Nucleus accumbens (tissue), 56 donors: ENCODE measurements at places on chromosomes 6 and 20.
A peak's percentile ranks its signal among the peaks of the same experiment; 100 is the strongest.

GRCh38 chr20:37523911-37524700, 3.1 kb downstream of the NNAT start:
- DNase-seq = no peak

- no peak for DNase-seq
Measured at GRCh38 chr6:3193102-3193849, 34.2 kb downstream of the TUBB2B start.

GRCh38 chr6:3777730-3778461, 26.4 kb upstream of the PXDC1 start:
- no peak for DNase-seq

- no peak for DNase-seq
Measured at GRCh38 chr6:39948199-39948791, 14.0 kb upstream of the MOCS1 start.

- no peak for DNase-seq
Measured at GRCh38 chr6:136024711-136025110, 173.2 kb downstream of the PDE7B start.

- DNase-seq = no peak
Measured at GRCh38 chr6:25041485-25042035, 105.8 kb upstream of the RIPOR2 start.

DNA sequence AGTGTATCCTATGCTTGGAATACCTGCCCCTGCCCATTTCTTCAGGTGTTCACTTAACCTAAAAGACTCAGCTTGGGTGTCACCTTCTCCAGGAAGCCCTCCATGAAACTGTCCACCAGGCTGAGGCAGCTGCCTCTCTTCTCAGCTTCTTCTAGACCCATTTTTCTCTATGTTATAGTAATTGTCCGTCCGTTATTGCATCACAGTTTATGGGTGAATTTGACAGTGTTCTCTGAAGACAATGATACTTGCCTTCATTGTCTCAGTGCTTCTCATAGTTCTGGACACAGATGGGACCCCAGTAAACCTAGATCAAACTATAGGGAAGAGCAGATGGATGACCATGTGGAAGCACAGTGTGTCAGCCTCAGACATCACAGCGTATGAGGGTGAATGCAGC, 238.0 kb upstream of the MOCS1 start:
- DNase-seq = no peak

DNA sequence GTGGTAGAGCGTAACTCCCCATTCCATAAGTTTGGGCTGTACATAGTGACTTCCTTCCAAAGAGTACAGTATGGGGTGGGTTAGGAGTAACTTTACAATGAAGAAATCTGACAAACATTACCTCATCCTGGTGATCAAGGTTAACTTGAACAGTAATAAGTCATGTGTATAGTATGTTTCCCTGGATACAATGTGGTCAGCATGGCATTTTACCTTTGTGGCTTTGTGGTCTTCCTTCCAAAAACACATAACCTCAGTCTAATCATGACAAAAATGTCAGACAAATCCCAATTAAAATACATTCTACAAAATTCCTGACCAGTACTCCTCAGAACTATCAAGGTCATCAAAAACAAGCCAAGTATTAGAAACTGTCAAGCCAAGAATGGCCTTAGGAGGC, 225.1 kb downstream of the UBE3D start:
- DNase-seq = no peak

DNA sequence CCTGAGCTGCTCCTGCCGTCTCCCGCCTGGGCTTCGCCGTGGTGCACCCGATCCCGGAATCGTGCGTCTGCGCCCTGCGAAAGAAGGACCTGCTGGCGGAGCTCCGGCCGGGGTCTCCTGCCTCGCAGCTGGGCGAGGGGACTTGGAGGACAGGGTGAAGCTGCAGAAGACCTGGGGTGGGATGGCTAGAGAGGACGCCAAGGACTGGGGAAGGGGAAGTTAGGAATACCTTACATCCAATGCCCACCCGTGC, 150.2 kb downstream of the PRL start:
- DNase-seq = no peak

DNA sequence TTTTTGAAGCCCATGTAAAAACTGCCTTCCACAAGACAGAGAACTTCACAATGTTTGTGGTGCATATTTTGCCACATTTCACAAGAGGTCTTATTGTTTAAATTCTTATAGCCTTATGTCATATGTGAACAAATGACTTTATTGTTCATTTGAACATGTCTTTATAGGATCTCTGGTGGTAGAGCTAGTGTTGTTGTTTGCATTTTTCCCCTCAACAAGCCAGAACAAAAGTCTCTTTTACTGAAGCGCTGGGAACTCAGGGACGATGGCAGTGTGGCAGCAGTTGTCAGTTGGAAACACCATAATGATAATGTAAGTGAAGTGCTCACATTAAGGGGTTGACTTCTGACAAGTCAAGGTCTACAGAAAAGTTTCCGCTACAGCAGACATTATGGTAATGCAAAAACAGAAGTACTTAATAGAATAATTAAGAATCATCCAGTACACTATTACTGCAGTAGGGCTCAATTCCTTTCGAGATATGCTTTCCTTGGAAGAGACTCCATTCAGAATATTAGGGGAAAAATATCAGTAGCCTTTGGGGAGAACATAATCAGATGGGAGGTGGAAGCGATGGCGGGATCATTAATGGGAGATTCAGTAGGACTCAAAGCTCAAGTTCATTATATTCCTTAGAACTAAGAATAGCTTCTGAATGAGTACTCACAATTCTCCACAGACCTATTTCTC, 180.0 kb downstream of the GJA10 start:
- DNase-seq = peak; percentile 14

DNA sequence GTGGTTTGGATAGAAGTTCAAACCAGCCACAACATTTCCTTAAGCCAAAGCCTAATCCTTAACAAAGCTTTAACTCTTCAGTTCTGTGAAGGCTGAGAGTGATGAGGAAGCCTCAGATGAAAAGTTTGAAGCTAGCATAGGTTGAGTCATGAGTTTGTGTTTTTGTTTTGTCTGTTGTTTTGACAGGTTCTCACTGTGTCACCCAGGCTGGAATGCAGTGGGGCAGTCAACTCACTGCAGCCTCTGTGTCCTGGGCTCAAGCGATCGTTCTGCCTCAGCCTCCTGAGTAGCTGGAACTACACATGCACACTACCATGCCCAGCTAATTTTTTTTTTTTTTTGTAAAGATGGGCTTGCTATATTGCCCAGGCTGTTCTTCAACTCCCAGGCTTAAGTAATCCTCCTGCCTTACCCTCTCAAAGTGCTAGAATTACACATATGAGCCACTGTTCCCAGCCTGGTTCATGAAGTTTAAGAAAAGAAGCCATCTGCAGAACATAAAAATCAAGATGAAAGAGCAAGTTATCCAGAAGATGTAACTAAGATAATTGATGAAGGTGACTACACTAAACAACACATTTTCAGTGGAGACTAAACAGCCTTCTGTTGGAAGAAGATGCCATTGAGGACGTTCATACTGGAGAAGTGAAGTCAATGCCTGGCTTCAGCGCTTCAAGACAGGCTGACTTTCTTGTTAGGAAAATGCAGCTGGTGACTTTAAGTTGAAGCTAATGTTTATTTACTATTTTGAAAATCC, 96.2 kb downstream of the SMAP1 start:
- DNase-seq = no peak

- no peak for DNase-seq
Measured at GRCh38 chr20:17648315-17648646, 33.8 kb downstream of the RRBP1 start.

DNA sequence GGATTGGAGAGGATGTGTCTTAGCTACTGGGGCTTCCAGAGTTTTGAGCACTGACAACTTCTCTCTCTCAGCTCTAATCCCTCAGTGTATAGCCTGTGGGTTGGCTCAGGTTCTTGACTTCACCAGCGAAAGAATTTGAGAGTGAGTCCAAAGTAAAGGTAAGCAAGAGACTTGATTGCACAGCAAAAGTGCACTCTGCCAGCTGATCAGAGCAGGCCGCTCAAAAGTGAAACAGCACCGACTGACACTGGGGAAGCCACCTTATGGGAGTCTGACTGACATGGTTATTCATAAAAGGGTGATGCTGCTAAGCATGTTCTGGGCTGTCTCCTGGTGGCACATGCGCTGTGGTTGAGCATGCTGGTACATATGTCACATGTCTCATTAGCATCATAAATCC, 389.5 kb downstream of the CBLN4 start:
- DNase-seq = no peak

- no peak for DNase-seq
Measured at GRCh38 chr6:91149246-91149955, 562.5 kb upstream of the MAP3K7 start.

- no peak for DNase-seq
Measured at GRCh38 chr20:47668313-47669151, 116.7 kb downstream of the SULF2 start.

GRCh38 chr6:142335415-142335814, 33.6 kb downstream of the ADGRG6 start:
- DNase-seq = no peak

DNA sequence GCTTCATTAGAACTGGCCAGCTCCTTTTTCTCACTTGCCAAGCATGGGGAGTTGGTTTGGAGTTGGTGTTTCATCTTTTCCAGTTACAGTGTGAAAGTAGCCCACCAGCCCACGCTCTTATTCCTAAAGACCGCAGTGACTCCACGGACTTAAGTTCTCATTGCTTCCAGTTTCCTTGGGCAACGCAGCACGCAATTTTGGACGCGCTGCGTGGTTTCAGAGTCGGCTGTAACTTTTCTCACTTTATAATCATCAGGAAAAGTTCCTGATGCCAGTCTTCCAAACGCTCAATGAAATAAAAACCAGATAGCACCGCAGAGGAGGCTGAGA, 381 bp upstream of the PEX7 start:
- DNase-seq = no peak

DNA sequence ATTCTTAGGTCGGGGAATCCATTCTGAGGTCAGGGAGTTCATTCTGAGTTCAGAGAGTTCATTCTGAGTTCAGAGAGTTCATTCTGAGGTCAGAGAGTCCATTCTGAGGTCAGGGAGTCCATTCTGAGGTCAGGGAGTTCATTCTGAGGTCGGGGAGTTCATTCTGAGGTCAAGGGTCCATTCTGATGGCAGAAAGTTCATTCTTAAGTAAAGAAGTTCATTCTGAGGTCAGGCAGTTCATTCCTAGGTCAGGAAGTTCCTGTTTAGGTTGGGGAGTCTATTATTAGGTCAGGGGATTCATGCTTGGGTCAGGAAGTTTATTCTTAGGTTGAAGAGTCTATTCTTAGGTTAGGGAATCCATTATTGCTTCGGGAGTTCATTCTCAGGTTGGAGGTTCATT, 16.5 kb upstream of the NXT1 start:
- DNase-seq = no peak

- DNase-seq = no peak
Measured at GRCh38 chr6:86477500-86478148, 459.7 kb upstream of the HTR1E start.

- no peak for DNase-seq
Measured at GRCh38 chr6:101847690-101848089, 454.2 kb downstream of the GRIK2 start.

DNA sequence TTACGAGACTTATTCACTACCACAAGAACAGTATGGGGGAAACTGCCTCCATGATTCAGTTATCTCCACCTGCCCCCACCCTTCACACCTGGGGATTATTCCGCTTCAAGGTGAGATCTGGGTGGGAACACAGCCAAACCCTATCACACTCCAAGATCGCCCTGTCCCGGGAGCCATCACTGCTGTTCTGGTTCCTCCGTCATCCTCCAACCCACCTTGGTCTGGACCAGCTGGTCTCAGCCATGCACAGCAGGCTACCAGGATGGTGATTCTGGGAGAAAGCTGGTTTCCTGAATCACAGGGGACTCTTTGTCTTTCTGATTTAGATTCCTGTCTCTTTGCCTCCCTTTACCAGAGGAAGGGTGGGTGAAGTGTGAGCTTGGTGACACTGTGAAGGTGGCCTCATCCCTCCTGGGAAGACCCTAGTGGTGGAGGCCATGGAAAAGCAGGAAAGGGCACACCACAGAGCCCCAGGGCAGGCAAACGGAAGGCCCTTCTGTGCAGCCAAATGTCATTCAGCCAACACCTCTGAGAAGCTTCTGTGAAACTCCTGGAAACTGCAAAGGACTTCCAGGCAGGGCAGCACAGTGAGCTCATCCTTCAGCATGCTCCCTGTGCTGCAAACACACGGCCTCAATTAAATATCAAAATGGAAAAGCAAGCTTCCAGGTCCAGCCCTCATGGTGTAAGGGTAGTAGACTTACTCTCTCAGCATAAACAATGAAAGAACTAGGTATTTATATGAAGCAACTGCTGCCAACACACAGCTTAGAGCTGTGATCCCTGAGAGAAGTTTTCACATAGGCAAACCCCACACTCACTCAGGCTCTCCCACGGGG, 169.8 kb downstream of the ANKRD60 start:
- DNase-seq = no peak

- DNase-seq = no peak
Measured at GRCh38 chr6:35488517-35488862, 8.4 kb downstream of the TEAD3 start.

DNA sequence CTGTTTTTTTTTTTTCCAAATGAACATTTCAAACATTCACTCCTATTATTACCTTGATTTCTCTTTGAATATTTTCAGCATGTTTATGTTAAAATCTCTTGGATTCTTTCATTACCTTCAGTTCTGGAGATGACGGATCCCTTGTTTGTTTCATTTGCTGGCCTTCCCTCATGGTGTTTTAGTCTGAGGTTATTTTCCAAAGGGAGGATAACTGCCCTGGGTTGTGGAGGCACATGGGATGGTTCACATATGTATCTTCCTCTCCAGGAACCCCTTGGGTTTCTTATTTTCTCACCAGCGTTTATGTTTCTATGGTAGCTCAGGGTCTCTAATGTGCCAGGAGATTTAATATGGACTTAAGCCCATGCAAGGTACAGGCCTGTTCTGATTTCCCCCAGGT, 36.3 kb downstream of the ECT2L start:
- no peak for DNase-seq

DNA sequence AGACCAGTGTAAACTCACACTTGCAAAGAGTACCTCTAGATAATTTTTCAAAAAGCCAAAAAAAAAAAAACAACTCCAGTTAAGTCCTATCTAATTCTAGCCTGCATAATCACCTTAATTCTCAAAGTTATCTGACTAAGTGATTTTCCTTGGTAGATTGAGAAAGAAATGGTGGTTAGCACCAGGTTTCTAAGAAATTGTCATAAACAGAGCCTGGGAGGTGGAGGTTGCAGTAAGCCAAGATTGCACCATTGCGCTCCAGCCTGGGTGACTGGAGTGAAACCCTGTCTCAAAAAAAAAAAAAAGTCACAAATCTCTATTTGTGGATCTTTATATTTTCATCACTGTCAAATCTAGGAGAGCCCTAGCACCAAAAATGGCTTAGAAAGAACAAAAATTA, 8.9 kb downstream of the FBXO5 start:
- no peak for DNase-seq
